ENCODE measurements at places on chromosomes 4 and X. TPM values are rescaled to one million over a fixed set of nuclear protein-coding genes. Genes with fewer than 3 reads are reported as not detected.

GPM6B gene
- 0.32 TPM for total RNA-seq

RENBP gene
- total RNA-seq = 0.13 TPM

KCNE5 gene
- 0.14 TPM for total RNA-seq

MAGEA3 gene
- 3.1 TPM for total RNA-seq

BEND2 gene
- not detected for total RNA-seq

RASSF6 gene
- total RNA-seq = 0.66 TPM

SPANXB1 gene
- total RNA-seq = 2.2 TPM

SSX4B gene
- total RNA-seq = not detected

FGG gene
- 8.0 TPM for total RNA-seq

C4orf17 gene
- total RNA-seq = not detected

APOO gene
- total RNA-seq = 28.1 TPM

SLC4A4 gene
- 1.6 TPM for total RNA-seq

CNGA1 gene
- total RNA-seq = not detected

FDCSP gene
- total RNA-seq = not detected

TMEM154 gene
- total RNA-seq = 0.03 TPM

PROM1 gene
- 0.58 TPM for total RNA-seq

CNKSR2 gene
- 1.6 TPM for total RNA-seq

ZBED1 gene
- total RNA-seq = 35.7 TPM

MAGEA8 gene
- total RNA-seq = not detected

TXK gene
- 0.16 TPM for total RNA-seq

S100G gene
- total RNA-seq = not detected

ATOH1 gene
- not detected for total RNA-seq

FRG1 gene
- 42.2 TPM for total RNA-seq

PNMA5 gene
- total RNA-seq = not detected

CT45A10 gene
- total RNA-seq = 0.35 TPM

TRPC3 gene
- total RNA-seq = 0.08 TPM

DACH2 gene
- total RNA-seq = not detected

MMRN1 gene
- total RNA-seq = not detected

IL21 gene
- total RNA-seq = not detected

FAM47A gene
- not detected for total RNA-seq

FRMD7 gene
- total RNA-seq = not detected

INTU gene
- total RNA-seq = 1.0 TPM

FHDC1 gene
- 0.93 TPM for total RNA-seq

CCDC160 gene
- total RNA-seq = not detected

NLGN3 gene
- 0.84 TPM for total RNA-seq

ANAPC4 gene
- 11.9 TPM for total RNA-seq

GPR143 gene
- total RNA-seq = 0.21 TPM

EIF1AX gene
- 106 TPM for total RNA-seq

SPATA18 gene
- 4.5 TPM for total RNA-seq

All from A549 treated with AZD2906 at 1 μM for 4 hours (cell line).